Endothelial cell of umbilical vein (primary cell): ENCODE measurements at places on chromosomes 16 and 17.
A peak's percentile ranks its signal among the peaks of the same experiment; 100 is the strongest.

DNA sequence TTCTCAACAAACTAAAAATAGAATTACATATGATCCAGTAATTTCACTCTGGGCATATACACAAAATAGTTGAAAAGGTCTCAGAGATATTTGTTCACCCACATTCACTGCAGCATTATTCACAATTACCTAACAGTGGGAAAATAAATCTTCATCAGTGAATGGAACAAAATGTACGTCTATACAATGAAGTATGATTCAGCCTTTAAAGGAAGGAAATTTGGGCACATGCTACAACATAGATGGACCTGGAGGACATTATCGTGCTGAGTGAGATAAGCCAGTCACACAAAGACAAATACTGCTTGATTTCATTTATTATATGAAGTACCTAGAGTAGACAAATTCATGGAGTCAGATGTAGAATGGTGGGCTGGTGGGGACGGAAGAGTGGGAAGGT is 47.0 kb downstream of the MFSD11 start:
- DNase-seq: peak; percentile 77

- no peak for DNase-seq
Measured at GRCh38 chr17:1762901-1763898, 1.3 kb downstream of the SERPINF1 start.

GRCh38 chr16:86091976-86092375 is 193.0 kb downstream of the IRF8 start:
- no peak for DNase-seq

- DNase-seq: no peak
Measured at GRCh38 chr17:15368600-15368999, 27.2 kb upstream of the TEKT3 start.

GRCh38 chr17:27968206-27968732 is 74.2 kb upstream of the NLK start:
- no peak for DNase-seq

- DNase-seq: no peak
Measured at GRCh38 chr17:53496356-53496755, 326.4 kb upstream of the KIF2B start.

- DNase-seq: no peak
Measured at GRCh38 chr16:77214411-77215138, 15.4 kb downstream of the SYCE1L start.

- DNase-seq: no peak
Measured at GRCh38 chr16:23232806-23233205, 50.3 kb downstream of the SCNN1G start.

DNA sequence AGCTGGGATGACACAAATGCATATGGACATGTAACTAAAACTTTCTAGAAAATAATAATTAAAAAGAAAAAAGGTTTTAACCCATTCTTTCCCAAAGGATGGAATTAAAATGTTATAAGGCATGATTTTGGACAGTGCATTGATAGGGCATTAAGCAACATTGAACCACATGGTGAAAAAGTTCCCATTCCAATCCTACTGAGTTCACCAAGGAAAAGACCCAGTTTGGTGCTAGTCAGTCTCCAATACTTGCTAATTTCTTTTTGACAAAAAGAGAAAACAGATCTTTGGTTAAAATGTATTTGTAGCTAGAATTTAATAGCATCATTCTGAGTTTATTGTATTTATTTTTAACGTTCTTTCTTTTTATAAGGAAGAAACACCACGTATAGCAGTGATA is 28.1 kb downstream of the EMP2 start:
- DNase-seq: no peak

DNA sequence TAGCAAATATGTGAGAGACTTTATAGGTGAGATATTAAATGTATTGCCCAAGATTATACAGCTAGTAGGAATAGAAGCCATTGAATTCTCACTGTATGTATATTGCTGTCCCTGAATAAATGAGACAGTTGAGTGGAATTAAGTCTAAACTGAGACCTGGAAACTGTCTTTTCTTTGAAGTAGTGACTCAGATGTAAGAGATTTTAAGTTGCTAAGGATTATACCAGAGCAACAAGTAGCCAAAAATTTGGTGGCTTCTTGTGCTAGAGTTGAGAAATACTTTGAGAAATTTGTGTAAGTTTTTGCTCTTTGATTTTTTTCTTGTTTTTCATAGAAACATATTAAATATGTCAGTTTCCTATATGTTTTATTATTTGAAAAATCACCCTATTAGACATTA is 58.7 kb downstream of the TANC2 start:
- DNase-seq: no peak

- peak; percentile 22 for DNase-seq
Measured at GRCh38 chr16:83420206-83420760, 387.5 kb upstream of the HSBP1 start.

DNA sequence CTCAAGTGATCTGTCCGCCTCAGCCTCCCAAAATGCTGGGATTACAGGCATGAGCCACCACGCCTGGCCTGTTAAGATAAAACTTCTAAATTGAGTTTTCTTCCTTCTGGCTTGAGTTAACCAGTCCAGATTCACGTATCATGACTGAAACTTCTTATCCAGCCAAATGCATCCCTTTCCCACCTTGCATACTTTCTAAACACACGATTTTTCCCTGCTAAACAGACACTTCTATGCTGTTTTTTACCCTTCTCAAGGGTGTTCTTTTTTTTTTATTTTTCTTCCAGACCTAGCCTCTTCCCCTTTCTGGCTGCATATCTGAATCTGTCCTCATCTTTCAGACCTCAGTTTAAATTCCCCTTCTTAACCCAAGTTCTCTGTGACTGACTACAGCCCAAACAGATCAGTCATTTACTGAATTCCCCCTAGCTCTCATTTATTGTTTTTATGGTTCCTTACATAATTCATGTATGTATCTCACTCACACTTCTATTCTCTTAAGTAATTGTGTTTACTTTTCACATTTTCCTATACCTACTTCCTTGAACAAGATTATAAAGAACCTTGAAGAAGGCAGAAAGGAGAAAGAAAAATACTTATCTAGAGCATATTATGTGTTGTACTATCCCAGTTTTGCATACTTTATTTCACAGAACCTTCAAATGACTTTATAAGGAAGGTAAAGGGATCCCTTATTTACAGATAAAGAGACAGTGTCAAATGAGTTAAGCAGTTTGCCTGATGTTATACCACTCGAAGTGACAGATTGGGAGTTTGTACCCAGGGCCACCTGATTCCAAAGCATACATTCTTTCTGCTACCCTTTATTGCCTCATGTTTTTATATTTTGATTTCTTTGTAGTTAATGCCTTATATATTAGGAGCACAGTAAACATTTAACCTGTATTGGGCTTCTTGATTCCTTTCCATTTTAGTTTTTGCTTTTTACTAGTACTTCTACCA is 5.2 kb downstream of the EVI2B start:
- no peak for DNase-seq

GRCh38 chr17:71063127-71063526 is 893.8 kb downstream of the KCNJ2 start:
- no peak for DNase-seq

DNA sequence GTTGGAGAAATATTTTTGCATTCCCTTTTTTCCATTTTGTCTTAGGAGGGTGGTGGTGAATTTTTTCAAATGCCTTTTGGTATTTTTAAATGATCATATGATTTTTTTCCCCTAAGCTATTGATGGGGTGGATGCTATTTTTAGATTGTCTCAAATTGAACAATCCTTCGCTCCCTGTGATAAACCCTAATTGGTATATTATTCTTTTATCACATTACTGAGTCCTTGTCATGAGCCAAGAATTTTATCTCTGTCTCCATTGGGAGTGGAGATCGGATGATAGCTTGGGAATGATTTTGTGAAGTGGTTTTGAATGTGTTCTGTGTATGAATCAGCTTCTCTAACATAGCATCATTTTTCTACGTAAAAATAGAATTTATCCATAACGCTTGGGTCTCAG is 15.4 kb downstream of the NECAB2 start:
- DNase-seq: no peak

DNA sequence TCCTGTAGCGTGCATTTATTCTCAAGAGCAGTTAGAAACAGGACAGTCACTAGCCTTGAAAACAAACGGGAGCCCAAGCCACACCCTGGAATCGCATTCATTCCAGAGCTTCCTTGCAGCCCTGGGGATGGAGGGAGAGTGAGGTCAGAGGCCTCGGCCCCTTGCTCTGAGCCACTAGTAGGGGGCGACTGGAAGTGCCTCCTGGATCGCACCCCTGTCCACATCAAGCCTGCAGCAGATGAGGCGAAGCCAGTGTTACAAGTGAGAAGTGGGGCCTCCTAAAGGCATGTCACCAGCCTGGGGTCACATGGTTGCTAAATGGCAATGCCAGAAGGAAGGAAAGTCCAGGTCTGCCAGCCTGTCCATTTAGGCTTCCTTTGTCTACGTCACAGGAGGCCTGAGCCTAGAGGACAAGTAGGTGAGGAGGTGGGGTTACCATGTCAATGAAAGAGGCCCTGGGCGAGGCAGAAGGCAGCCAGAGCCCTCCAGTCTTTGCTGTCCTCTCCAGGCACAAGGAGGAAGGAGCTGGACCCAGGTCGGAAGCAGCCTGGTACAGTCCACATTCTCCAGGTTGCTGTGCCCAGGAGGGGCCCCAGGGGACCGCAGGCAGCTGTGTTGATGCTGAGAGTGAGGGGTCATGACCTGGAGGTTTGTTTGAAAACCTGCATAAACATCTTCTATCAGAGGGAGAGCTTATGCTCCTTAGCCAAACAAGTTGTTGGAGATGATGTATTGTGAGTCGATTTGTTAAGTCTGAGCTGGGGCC is 3.0 kb upstream of the RCVRN start:
- no peak for DNase-seq

GRCh38 chr17:7951143-7951792 is 19.3 kb downstream of the CNTROB start:
- no peak for DNase-seq

DNA sequence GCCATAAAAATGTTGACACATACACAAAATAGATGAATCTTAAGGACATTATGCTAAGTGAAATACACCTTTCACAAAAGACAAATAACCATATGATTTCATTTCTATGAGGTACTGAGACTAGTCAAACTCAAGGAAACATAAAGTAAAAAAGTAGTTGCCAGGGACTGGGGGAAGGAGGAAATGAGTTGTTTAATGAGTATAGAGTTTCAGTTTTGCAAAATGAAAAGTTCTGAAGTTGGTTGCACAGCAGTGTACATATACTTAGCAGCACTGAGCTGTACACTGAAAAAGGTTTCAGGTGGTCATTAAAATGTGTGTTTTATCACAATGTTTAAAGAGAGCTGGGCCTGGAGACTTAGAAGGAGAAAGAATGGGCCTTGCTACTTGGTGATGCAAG is 4.7 kb upstream of the SLC13A2 start:
- no peak for DNase-seq

DNA sequence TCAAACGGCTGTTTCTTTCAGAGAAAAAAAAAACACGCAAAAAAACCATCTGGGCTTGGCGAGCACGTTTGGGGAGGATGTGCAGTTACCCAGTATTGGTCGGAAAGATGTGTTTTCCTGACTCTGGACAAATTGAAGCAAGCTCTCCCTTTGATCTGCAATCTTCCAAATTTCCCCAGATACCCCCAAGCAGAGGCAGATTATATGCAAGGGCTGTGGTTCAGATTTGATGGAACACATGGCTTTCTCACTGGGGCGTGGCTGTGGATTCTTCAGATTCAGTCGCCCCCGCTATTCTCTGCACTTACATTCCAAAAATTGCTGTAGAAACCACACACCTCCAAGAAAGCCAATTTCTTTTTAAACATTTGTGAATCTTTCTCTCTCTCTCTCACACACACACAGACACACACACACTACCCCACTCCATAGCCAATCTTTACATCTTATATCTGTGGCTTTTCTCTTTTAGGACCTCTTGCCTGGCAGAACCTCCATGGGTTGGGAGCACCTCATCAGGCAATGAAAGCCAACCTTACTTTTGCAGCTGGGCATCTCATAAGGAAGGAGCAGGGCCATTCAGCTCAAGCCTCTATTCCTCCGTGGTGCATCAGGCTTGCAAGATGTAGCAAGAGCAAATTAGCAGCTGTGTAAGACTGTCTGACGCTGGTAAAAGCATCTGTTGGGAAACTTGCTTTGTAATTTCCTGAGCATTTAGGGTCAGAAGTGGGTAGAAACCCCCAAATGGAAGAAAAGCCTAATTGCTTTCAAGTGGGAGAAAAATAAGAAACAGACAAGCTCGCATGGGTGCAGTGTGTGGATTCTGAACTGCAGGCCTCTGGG is 103.9 kb upstream of the FAM20A start:
- DNase-seq: no peak

- DNase-seq: no peak
Measured at GRCh38 chr16:878072-878784, 77.7 kb upstream of the GNG13 start.

GRCh38 chr17:39965017-39965699 is 2.4 kb downstream of the GSDMA start:
- DNase-seq: no peak

GRCh38 chr16:65546353-65546791 is 424.5 kb upstream of the CDH11 start:
- DNase-seq: peak; percentile 15

- no peak for DNase-seq
Measured at GRCh38 chr17:74157366-74157765, 46.1 kb upstream of the RPL38 start.

DNA sequence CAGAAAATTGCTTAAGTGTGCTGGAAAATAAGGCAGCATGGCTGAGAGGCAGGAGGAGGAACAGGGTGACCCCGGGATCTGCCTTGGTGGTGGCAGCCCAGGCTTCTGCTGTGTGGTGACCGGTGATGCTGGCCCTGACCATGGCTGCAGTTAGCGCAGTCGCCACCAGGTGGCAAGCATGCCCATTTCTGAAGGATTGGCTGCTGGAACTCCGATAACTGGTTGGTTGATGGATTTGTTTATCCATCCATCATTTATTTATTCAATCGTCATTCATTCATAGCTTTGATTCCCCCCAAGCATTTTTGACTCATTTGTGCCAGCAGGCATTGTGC is 29.1 kb upstream of the ITGA3 start:
- peak; percentile 83 for DNase-seq

- no peak for DNase-seq
Measured at GRCh38 chr16:72935896-72936295, 112.0 kb downstream of the ZFHX3 start.

DNA sequence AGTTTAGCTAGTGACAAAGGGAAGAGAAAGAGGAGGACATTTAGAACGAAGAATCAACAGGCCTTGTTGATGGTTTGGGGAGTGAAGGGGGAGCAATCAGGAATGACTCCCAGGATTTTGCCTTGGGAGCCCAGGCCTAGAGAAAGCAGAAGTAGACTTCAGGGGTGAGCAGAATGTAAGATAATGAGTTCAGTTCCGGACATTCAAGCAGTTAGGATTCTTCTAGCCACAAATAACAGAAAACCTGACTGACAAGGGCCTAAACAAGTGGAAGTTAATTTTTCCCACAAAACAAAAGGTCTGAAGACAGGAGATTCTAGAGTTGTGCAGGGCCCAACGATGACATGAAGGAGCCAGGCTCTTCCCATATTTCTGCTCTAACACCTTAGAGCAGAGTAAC is 45.9 kb downstream of the SKAP1 start:
- DNase-seq: no peak

GRCh38 chr17:35021520-35022380 is 41.4 kb downstream of the LIG3 start:
- DNase-seq: no peak
